ENCODE measurements at places on chromosomes 7 and 10. TPM values are rescaled to one million over a fixed set of nuclear protein-coding genes. Genes with fewer than 3 reads are reported as not detected.

The SPDYE2B gene
- total RNA-seq = not detected

The NEURL1 gene
- total RNA-seq = 25.1 TPM

The PRKAR2B gene
- 44.2 TPM for total RNA-seq

The CTTNBP2 gene
- total RNA-seq = 18.5 TPM

The FRAT1 gene
- total RNA-seq = 6.5 TPM

The ZNF511 gene
- total RNA-seq = 15.0 TPM

The SPDYE5 gene
- not detected for total RNA-seq

The IFIT1 gene
- 7.0 TPM for total RNA-seq

The ITPRID1 gene
- not detected for total RNA-seq

The ACSM6 gene
- 0.52 TPM for total RNA-seq

The ADAMTS14 gene
- not detected for total RNA-seq

The ADRB1 gene
- total RNA-seq = 1.0 TPM

The CYP2W1 gene
- total RNA-seq = not detected

The UCMA gene
- total RNA-seq = not detected

The ADAM8 gene
- 4.6 TPM for total RNA-seq

The GPR85 gene
- total RNA-seq = 0.26 TPM
